ENCODE measurements at places on chromosomes 5 and 9. TPM values are rescaled to one million over a fixed set of nuclear protein-coding genes. Genes with fewer than 3 reads are reported as not detected.

DNA sequence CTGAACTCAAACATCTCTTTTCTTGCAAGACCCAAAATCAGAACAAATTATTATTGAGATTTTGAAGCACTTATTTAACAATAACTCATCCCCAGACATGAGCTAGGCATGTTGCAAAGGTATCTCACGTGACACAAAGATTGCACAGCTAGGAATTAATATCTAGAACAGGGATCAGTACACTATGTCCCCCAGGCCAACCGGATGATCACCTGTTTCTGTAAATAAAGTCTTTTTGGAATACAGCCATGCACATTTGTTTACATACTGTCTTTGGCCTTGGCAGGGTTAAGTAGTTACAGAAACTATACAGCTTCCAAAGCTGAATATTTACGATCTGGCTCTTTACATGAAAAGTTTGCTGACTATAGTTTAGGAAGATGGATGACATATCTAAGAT lies 287.7 kb downstream of the ACTL7B start:
- H3K27me3 ChIP-seq: peaks cover 14% of the 10 kb centered on the region
- H3K4me3 ChIP-seq: no peak overlapping the region
- H3K4me1 ChIP-seq: peaks cover 4% of the 10 kb centered on the region
- DNase-seq: no peak

- H3K4me3 ChIP-seq: no peak overlapping the region
- H3K27me3 ChIP-seq: no peaks in the 10 kb centered on the region
- no peak overlapping the region for H3K27ac ChIP-seq
- no peak for DNase-seq
- H3K36me3 ChIP-seq: peaks cover 8% of the 10 kb centered on the region
Measured at GRCh38 chr5:95941756-95942155, 19.9 kb downstream of the ELL2 start.

- no peak overlapping the region for H3K4me3 ChIP-seq
- H3K36me3 ChIP-seq: no peaks in the 10 kb centered on the region
- no peak for DNase-seq
- H3K4me1 ChIP-seq: no peaks in the 10 kb centered on the region
- no peaks in the 10 kb centered on the region for H3K27me3 ChIP-seq
Measured at GRCh38 chr5:99955006-99955405, 580.2 kb upstream of the FAM174A start.

Gene NAIF1
- total RNA-seq: 8.8 TPM

GRCh38 chr5:78799266-78800017 lies 150.9 kb upstream of the LHFPL2 start:
- no peak overlapping the region for H3K4me3 ChIP-seq
- H3K36me3 ChIP-seq: peaks cover 10% of the 10 kb centered on the region
- peak overlapping the region; percentile 68 for H3K27ac ChIP-seq
- no peaks in the 10 kb centered on the region for H3K27me3 ChIP-seq
- H3K4me1 ChIP-seq: peaks cover 17% of the 10 kb centered on the region

DNA sequence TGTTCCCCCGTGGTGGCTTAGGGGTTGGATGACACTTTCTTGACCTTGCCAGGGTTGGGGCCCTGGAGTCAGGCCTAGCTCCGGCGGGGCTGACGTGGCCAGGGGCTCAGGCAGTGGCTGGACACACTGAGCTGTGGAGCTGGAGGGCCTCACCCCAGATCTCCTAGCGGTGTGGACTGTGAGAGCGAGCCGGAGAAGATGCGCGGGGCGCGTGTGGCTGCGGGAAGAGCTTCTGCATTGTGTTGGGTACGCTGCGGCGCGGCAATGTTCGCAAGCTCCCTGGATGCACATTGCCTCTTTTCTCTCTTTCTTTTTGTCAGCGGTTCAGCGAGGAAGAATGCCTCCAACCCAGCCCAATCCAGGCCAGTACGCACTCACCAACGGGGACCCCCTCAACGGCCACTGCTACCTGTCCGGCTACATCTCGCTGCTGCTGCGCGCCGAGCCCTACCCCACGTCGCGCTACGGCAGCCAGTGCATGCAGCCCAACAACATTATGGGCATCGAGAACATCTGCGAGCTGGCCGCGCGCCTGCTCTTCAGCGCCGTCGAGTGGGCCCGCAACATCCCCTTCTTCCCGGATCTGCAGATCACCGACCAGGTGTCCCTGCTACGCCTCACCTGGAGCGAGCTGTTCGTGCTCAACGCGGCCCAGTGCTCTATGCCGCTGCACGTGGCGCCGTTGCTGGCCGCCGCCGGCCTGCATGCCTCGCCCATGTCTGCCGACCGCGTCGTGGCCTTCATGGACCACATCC lies 4.8 kb downstream of the NR2F1 start:
- H3K4me3 ChIP-seq: peak overlapping the region; percentile 96
- peak overlapping the region; percentile 99 for H3K27ac ChIP-seq
- peaks cover 61% of the 10 kb centered on the region for H3K4me1 ChIP-seq
- DNase-seq: no peak

GRCh38 chr5:180212363-180213255 lies 3.6 kb upstream of the RASGEF1C start:
- H3K36me3 ChIP-seq: no peaks in the 10 kb centered on the region
- H3K4me1 ChIP-seq: peaks cover 6% of the 10 kb centered on the region
- no peak overlapping the region for H3K4me3 ChIP-seq
- no peak overlapping the region for H3K27ac ChIP-seq

Gene COMMD10
- total RNA-seq: 18.0 TPM

Gene ZBTB43
- 15.6 TPM for total RNA-seq

DNA sequence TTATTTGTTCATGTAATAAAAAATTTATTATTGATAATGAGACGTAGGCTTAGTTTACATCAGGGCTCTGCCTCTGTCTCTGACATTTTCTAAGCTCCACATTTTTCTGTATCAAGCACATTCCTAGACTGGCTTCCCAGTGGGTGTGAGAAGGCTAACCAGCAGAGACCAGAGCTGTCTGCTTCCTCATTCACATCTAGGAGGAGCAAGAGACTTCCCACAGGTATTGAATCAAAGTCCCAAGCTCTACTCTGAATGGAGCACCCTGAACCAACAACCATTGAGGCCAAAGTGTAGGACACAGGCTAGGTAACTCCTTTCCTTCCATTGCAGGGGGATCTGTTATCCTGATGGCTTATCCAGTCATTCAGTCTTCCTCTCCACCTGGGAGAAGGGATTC lies 72.4 kb downstream of the PARP8 start:
- peaks cover 13% of the 10 kb centered on the region for H3K4me1 ChIP-seq
- H3K27ac ChIP-seq: peak overlapping the region; percentile 79
- H3K36me3 ChIP-seq: no peaks in the 10 kb centered on the region
- no peak for DNase-seq

DNA sequence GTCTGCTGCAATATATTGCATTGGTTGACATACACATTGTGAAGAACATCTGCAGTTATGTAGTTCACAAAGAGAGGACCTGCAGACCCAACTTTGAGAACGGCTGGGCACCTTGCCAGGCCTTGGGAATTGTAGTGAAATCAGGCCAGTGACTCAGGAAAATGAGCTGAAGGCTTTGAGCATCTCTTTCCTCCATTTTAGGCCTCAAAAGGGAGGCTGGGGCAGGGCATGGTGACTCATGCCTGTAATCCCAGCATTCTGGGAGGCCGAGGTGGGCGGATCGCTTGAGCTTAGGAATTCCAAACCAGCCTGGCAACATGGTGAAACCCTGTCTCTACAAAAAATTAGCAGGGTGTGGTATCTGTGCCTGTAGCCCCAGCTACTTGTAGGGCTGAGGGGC lies 1.4 kb upstream of the IPPK start:
- H3K4me3 ChIP-seq: peak overlapping the region; percentile 90
- H3K27ac ChIP-seq: peak overlapping the region; percentile 79
- H3K4me1 ChIP-seq: peaks cover 38% of the 10 kb centered on the region
- no peaks in the 10 kb centered on the region for H3K27me3 ChIP-seq

- H3K36me3 ChIP-seq: peaks cover 23% of the 10 kb centered on the region
- H3K27ac ChIP-seq: no peak overlapping the region
- no peak overlapping the region for H3K4me3 ChIP-seq
- DNase-seq: no peak
- no peaks in the 10 kb centered on the region for H3K4me1 ChIP-seq
Measured at GRCh38 chr5:141934099-141934844, 10.6 kb downstream of the DELE1 start.

Gene FBXW11
- 58.1 TPM for total RNA-seq

DNA sequence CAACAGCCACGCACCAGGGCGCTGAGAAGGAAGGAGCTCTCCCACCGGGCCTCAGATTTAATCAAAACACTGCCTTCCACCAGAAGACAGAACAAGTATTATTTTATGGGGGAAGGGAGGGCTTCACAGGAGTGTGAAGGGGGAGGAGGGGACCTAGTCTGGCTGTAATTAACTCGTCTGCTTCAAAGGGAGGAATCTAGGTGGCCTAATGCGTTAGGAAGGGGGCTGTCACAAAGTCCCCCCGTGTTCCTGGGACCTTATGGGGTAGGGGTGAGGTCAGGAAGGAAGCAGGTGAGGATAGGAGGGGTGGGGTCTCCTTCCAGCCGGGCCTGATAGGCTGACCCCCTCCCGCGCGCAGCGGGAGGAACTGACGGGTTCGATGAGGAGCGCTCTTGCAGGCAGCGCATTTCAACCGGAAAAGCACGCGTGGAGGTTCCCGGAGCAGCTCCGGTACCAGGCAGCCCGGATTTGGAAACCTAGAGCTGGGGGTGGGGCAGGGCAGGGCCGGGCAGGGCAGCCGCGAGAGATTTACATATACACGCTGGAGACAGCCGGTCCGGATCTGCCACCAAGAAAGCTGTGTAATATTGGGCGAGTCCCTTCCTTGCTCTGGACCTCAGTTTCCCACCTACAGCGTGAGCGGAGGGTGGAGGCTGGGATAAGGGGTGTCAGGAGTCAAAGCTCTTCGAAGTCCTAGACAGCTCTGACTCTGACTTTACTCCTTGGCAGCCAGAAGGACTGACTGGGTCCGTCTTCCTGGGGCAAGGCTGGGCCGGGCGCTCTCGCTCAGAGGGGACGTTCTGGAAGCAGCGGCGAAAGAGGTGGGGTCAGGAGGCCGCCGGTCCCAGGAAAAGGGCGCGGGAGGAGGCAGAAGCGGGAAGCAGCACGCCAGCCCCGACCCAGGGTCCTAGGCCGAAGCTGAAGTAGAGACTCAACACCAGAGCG lies 1.8 kb downstream of the SHB start:
- no peaks in the 10 kb centered on the region for H3K27me3 ChIP-seq
- H3K4me1 ChIP-seq: peaks cover 60% of the 10 kb centered on the region
- no peak for DNase-seq
- H3K4me3 ChIP-seq: peak overlapping the region; percentile 87

- peaks cover 72% of the 10 kb centered on the region for H3K4me1 ChIP-seq
- no peak overlapping the region for H3K4me3 ChIP-seq
- no peaks in the 10 kb centered on the region for H3K36me3 ChIP-seq
- H3K27ac ChIP-seq: peak overlapping the region; percentile 98
- DNase-seq: no peak
- no peaks in the 10 kb centered on the region for H3K27me3 ChIP-seq
Measured at GRCh38 chr9:94899464-94900221, 173.1 kb downstream of the AOPEP start.

DNA sequence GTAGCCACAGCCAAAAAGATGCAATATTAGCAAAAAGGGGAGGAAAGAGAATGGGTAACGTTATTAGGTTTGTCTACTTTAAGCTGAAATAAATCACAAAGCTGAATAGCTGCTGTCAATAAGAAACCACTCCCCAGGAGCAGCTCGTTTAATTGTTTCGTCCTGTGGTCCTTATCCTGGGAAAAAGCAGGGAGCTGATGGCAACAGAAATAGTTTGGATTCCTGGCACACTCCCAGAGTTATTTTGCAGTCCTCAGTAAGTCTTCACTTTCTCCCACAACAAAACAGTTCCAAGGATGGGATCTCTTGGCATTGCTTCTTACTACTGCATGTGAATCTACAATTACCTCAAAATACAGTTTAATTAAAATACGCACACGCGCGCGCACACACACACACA lies 28.8 kb downstream of the FRMD3 start:
- DNase-seq: no peak
- H3K27me3 ChIP-seq: no peaks in the 10 kb centered on the region
- H3K36me3 ChIP-seq: no peaks in the 10 kb centered on the region
- H3K27ac ChIP-seq: no peak overlapping the region
- no peak overlapping the region for H3K4me3 ChIP-seq

GRCh38 chr5:132557478-132558172 lies 848 bp downstream of the RAD50 start:
- H3K36me3 ChIP-seq: no peaks in the 10 kb centered on the region
- H3K27me3 ChIP-seq: no peaks in the 10 kb centered on the region
- H3K27ac ChIP-seq: peak overlapping the region; percentile 94
- DNase-seq: no peak

DNA sequence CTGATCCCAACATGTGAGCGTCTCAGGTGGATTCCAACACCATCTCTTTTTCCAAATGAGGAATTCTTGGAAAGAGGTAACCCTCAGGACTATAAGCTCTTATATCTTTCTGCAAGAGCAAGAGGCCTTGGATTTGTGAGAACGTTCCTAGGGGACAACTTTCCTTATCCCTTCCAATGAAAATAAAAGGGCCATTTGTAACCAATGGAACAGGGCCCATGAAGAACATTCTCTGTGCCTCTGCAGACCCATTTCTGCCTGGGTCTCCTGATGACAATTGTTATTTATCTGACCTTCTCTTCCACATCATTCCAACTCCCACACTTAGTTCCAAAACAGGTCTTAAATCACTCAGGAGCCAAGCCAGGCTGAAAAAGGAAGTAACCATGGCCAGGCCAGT lies 202.6 kb downstream of the ZNF462 start:
- no peak overlapping the region for H3K4me3 ChIP-seq
- H3K36me3 ChIP-seq: no peaks in the 10 kb centered on the region
- DNase-seq: no peak
- H3K27me3 ChIP-seq: no peaks in the 10 kb centered on the region
- no peak overlapping the region for H3K27ac ChIP-seq

Gene IQGAP2
- total RNA-seq: 2.9 TPM

DNA sequence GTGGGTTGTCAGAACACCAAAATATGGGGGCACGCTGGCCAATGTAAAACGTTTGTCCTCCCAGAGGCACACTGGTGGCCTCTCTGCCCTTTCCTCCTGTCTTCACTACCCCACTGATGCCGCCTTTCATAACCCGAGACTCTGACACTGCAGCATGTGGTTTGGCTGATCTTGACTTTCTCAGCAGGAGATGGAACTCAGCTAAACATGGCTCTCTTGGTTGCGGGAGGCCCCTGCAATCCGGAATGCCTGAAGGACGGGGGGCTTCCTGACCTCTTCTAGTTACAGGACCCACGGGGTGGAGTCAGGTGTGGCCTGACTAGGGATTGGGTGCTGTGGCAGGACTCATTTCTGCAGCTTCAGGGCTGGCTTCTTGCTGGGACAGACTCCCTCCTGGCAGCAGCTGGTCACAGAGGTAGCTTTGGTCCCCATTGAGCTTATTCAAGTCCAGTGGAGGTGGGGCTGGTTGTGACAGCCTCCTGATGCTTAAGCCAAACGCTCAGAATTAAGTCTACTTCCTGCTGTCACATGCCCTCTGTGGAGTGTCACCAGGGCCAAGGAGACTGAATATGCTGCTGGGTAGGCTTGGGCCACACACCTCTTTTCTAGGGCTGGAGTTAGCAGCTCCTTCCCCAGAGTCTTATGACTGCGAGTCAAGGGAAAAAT lies 44.2 kb downstream of the NXNL2 start:
- H3K27me3 ChIP-seq: no peaks in the 10 kb centered on the region
- H3K36me3 ChIP-seq: no peaks in the 10 kb centered on the region
- no peak for DNase-seq
- peaks cover 25% of the 10 kb centered on the region for H3K4me1 ChIP-seq
- no peak overlapping the region for H3K4me3 ChIP-seq

- H3K27ac ChIP-seq: no peak overlapping the region
- H3K36me3 ChIP-seq: no peaks in the 10 kb centered on the region
- no peak for DNase-seq
- no peak overlapping the region for H3K4me3 ChIP-seq
Measured at GRCh38 chr5:69202497-69202896, 13.1 kb downstream of the CENPH start.

- H3K4me1 ChIP-seq: peaks cover 32% of the 10 kb centered on the region
- H3K36me3 ChIP-seq: peaks cover 8% of the 10 kb centered on the region
- no peaks in the 10 kb centered on the region for H3K27me3 ChIP-seq
- no peak overlapping the region for H3K4me3 ChIP-seq
- DNase-seq: no peak
Measured at GRCh38 chr5:72584466-72584865, 77.3 kb upstream of the ZNF366 start.
